ENCODE measurements at places on chromosomes 13 and 19.

GRCh38 chr13:22227895-22228294 is 557.0 kb downstream of the FGF9 start:
- no peaks in the 10 kb centered on the region for H3K36me3 ChIP-seq
- peaks cover 5% of the 10 kb centered on the region for H3K4me1 ChIP-seq
- H3K27me3 ChIP-seq = no peaks in the 10 kb centered on the region
- no peak overlapping the region for H3K4me3 ChIP-seq

DNA sequence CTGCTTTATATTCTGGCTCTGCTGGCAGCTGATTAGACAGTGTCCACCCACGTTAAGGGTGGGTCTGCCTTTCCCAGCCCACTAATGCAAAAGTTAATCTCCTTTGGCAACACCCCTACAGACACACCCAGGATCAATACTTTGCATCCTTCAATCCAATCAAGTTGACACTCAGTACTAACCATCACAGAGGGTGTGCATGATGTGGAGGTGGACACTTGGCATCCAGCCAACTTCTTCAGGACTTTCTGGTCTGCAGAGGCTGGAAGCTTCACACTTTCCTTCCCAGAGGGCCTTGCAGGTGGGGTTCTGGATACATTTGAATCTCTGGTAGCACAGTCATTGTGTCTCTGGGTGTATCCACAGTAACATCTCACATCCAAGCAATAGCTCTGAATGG is 18.9 kb upstream of the IGFL1 start:
- no peak for DNase-seq
- H3K4me1 ChIP-seq = peaks cover 10% of the 10 kb centered on the region
- H3K4me3 ChIP-seq = no peak overlapping the region

DNA sequence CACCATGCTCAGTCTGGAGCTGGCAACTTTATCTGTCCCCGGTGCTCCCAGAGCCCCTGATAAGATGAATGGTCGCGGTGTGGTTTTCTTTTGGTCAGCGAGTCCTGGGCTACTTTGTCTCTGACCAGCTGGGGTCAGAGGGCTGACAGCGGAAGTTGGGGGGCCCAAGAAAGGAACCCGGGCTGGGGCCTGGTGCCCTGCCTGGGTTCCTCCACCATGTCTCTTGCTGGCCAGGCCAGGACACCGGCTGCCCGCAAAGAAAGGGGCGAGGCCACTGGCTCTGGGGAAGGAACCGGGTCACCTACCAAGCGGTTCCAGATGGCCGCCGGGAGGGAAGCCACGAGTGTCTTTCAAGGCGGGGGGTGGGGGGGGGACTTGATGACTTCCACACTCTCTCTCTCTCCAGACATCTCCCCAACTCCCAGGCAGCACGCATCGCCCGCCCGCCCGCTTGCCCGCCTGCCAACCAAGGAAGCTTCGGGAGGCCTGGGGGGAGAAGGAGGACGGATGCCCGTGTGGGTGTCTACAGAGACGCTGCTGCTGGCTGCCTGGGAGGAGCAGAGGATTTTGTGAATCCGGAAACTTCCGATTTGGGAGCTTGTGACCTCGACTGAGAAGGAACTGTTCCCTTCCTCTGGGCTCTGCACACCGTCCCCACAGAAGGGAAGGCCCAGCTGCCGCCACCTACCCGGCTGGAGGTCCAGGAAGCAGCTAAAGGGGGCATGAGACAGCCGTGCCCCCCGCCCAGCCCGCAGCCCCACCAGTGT is 1.1 kb downstream of the PIP5K1C start:
- H3K4me3 ChIP-seq = peak overlapping the region; percentile 92
- H3K27me3 ChIP-seq = no peaks in the 10 kb centered on the region
- H3K4me1 ChIP-seq = peaks cover 43% of the 10 kb centered on the region
- no peak for DNase-seq
- H3K27ac ChIP-seq = peak overlapping the region; percentile 72

- H3K36me3 ChIP-seq = no peaks in the 10 kb centered on the region
- H3K4me3 ChIP-seq = no peak overlapping the region
- H3K4me1 ChIP-seq = no peaks in the 10 kb centered on the region
- H3K27ac ChIP-seq = no peak overlapping the region
These were observed 1676.8 kb upstream of the PCDH20 start for GRCh38 chr13:63092456-63092855.

DNA sequence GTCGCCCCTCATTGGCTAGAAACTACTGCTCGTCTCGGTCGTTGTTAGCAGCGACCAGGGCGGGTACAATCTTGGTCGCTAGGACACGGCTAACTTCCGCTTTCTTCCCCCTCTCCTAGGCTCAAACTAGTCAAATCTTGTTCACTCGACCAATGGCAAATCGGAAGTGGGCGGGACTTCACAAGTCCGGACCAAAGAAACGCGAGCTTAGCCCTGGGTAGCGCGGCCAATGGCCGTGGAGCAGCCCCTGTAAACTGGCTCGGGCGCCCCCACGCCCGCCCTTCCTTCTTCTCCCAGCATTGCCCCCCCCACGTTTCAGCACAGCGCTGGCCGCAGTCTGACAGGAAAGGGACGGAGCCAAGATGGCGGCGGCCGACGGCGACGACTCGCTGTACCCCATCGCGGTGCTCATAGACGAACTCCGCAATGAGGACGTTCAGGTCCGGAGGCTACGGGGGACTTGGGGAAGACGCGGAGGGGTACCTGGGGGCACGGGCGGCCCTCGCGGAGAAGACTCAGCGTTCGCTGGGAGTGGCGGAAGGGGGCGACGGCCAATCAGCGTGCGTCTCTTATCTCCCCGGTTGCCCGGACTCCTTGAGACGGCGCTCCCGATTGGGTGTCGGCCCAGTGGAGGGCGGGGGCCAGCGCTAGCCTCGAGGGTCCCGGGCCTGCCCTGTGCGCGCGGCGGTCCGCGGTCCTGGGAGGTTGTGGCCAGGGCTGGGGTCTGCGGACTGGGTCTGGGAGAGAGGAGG is at the start of gene PPP2R1A:
Gene PPP2R1A (plus strand): TSS at position 318 of the 752 bp plus-strand sequence. CDS start 45 bp downstream, at position 363.
- peak within 1 kb of the TSS; percentile 98 for H3K4me3 ChIP-seq
- H3K4me1 ChIP-seq = peaks cover 45% of the 10 kb centered on the region
- peak within 1 kb of the TSS; percentile 99 for H3K27ac ChIP-seq
- H3K36me3 ChIP-seq = peaks cover 27% of the 10 kb centered on the region

DNA sequence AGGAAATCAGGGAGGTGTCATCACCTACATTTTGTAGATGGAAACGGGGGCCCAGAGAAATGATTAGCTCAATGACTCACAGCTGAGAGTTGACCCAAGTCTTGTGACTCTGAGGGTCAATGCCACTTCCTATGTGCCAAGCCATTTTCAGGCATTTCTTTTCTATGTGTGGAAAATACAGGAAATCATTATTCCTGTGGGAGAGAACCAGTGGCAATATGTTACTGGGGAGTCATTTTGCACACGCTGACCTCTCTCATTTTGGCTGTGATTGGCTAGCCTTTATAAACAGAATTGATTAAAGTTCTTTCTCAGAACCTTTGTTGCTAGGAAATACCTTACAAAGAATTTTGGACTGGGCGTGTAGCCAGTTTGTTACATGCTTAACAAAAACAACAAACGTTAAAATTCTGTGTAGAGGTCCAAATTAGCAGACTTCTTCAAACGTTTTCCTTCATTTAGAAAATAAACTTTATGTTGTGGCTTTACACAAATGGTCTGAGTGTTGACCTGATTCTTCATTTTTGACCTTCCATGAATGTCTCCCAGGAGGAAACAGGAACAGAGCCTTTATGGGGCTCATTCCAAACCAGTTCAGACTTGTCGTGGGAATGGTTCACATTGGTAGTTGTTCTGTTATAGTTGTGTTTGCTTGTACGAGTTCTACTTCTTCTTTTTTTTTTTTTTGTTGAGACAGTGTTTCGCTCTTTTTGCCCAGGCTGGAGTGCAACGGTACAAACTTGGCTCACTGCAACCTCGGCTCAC is 11.4 kb downstream of the PCCA start:
- H3K27ac ChIP-seq = no peak overlapping the region
- H3K27me3 ChIP-seq = no peaks in the 10 kb centered on the region
- H3K4me3 ChIP-seq = no peak overlapping the region
- H3K36me3 ChIP-seq = peaks cover 8% of the 10 kb centered on the region
- DNase-seq = no peak

DNA sequence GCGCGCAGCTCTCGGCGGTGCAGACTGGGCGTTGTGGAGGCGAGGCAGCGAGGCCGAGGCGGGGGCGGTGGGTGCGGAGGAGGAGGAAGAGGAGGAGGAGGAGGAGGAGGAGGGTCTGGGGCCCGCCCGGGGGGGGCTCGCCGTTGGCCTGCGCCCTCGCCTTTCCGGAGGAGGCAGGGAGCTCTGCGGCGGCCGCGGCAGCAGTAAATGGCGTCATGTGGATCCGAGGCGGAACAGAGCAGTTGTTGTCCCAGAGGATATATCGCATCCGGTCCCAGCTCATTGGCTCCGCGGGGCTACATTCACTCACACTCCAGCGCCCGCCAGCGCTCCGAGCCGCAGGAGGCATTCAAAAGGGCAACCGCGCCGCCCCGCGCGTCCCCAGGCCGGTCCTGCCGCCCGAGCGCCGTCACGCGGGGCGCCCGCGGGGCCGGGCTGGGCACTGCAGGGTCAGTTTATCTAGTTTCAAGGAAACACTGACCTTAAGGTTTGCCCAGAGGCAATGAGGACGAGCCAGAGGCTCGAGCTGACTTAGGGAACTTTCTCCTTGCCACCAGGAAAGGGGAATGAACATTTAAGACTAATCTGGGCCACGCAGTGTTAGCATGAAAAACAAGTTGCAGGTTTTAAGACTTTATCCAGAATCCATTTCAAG is at the start of gene SPRY2:
Gene SPRY2 (minus strand): TSS at position 26 of the 655 bp plus-strand sequence. CDS start 3,421 bp downstream, outside the sequence.
- H3K4me3 ChIP-seq = no peak within 1 kb of the TSS
- H3K4me1 ChIP-seq = peaks cover 5% of the 10 kb centered on the region
- no peak within 1 kb of the TSS for H3K27ac ChIP-seq
- no peaks in the 10 kb centered on the region for H3K36me3 ChIP-seq
- DNase-seq = no peak
- H3K27me3 ChIP-seq = peaks cover 36% of the 10 kb centered on the region

- DNase-seq = no peak
- no peak overlapping the region for H3K4me3 ChIP-seq
- no peaks in the 10 kb centered on the region for H3K4me1 ChIP-seq
- no peaks in the 10 kb centered on the region for H3K36me3 ChIP-seq
These were observed 7.1 kb upstream of the ZNF536 start for GRCh38 chr19:30364866-30365800.

- no peak overlapping the region for H3K27ac ChIP-seq
These were observed 553.1 kb downstream of the EFNB2 start for GRCh38 chr13:105982219-105982930.

DNA sequence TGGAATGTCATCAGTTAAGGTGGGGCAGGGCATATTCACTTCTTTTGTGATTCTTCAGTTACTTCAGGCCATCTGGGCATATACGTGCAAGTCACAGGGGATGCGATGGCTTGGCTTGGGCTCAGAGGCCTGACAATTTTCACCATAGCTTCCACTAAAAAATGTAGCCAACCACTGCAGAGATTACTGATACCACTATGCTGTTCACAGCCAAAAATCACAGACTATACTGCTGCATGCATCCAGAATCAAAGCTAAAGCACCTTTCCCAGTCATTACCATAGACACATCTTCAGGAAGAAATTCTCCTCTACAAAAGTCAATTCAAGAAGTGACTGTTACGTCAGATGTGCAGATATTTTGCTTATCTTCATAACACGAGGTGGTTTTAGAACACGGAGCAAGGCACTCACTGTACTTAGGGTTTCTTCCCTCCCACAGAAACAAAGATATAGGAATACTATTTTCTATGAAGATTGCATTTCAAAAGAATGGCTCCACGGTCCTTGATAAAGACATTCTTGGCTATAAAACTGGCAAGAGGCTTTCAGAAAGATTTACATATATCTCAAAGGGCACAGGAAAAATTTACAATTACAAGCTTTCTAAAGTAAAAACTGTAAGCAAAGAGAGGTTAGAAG is 1556.6 kb upstream of the PRR20A start:
- no peaks in the 10 kb centered on the region for H3K4me1 ChIP-seq
- DNase-seq = no peak
- no peaks in the 10 kb centered on the region for H3K27me3 ChIP-seq

DNA sequence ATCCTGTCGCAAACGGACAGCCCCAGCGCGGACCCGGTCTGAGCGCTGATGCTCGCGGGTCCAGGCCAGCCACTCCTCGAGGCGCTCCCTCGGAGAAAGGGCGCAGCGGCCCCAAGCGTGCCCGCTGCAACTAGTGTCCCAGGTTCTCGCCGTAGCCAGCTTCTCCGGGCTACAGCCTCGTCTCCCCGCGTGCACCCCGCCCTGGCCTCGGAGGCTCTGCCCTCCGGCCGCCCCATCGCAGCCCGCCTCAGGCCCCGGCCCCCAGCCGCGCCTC is 487 bp downstream of the FLT1 start:
- no peak for DNase-seq
- no peaks in the 10 kb centered on the region for H3K36me3 ChIP-seq
- no peaks in the 10 kb centered on the region for H3K4me1 ChIP-seq
- no peak overlapping the region for H3K4me3 ChIP-seq
- H3K27ac ChIP-seq = no peak overlapping the region

DNA sequence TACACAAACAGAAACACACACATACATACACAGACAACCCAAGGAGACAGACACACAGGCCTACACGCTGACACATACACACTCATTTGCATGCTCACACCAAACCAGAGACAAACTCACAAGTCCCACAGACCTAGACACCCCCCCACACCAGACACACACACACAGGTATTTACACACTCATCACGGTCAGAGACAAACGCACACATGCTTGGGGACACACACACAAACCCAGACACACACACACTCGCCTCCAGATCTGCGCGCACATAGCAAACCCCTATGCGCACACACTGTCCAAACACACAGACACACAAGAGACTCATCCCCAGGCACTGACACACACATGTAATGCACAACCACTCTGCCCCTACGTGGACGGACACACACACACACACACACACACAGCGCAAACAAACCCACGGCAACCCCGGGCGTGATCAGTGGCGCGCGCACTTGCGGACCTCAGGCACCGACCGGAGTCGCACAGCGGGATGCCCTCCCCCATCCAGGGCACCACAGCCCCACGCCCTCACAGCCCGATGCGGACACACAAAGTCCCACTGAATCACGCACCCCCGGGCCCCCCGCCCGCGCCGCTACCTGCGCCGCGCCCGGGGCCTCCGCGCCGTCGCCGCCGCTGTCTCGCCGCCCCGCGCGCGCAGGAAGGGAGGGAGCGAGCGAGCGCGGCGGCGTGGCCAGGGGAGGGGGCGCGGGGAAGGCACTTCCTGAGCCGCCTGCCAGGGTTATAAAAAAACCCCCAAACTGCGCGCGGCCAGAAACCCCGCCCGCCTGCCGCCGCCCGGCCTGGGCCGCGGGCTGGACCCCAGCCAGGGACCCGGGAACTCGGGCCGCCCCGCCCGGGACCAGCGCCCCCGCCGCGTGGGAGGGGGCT is at the start of gene ADAMTS10:
Gene ADAMTS10 (minus strand): TSS at position 675 of the 895 bp plus-strand sequence. CDS start 5,005 bp downstream, outside the sequence.
- H3K36me3 ChIP-seq = peaks cover 2% of the 10 kb centered on the region
- peak within 1 kb of the TSS; percentile 87 for H3K4me3 ChIP-seq
- DNase-seq = no peak

GRCh38 chr13:94544922-94545321 is 51.0 kb downstream of the TGDS start:
- H3K27me3 ChIP-seq = no peaks in the 10 kb centered on the region
- peaks cover 16% of the 10 kb centered on the region for H3K4me1 ChIP-seq
- no peak overlapping the region for H3K4me3 ChIP-seq
- no peak overlapping the region for H3K27ac ChIP-seq
- H3K36me3 ChIP-seq = peaks cover 20% of the 10 kb centered on the region

GRCh38 chr19:6740589-6741343 is 1.3 kb downstream of the TRIP10 start:
- no peaks in the 10 kb centered on the region for H3K27me3 ChIP-seq
- H3K4me1 ChIP-seq = peaks cover 42% of the 10 kb centered on the region
- DNase-seq = no peak
- H3K27ac ChIP-seq = no peak overlapping the region
- H3K36me3 ChIP-seq = peaks cover 16% of the 10 kb centered on the region

Data from central memory CD8-positive, alpha-beta T cell (primary cell).